Upper lobe of right lung (tissue), 1 donor: ENCODE measurements at places on chromosomes 4 and X. TPM values are rescaled to one million over a fixed set of nuclear protein-coding genes. Genes with fewer than 3 reads are reported as not detected.

The NOA1 gene
- total RNA-seq = 14.5 TPM

The DDIT4L gene
- total RNA-seq = 0.98 TPM

The LONRF3 gene
- total RNA-seq = 24.4 TPM

The FAM133A gene
- not detected for total RNA-seq

The EDNRA gene
- 28.3 TPM for total RNA-seq

The P2RY8 gene
- total RNA-seq = 3.1 TPM

The CSAG3 gene
- total RNA-seq = not detected

The CLIC2 gene
- total RNA-seq = 64.0 TPM

The GAGE12J gene
- total RNA-seq = not detected

The TMEM156 gene
- total RNA-seq = 1.2 TPM

The TMPRSS11A gene
- not detected for total RNA-seq

The RAP1GDS1 gene
- total RNA-seq = 39.1 TPM

The TRAM1L1 gene
- total RNA-seq = 0.96 TPM

The SHOX gene
- total RNA-seq = not detected

The HSFX4 gene
- total RNA-seq = not detected

The SSX3 gene
- total RNA-seq = not detected

The COL4A5 gene
- total RNA-seq = 26.6 TPM

The SUPT20HL2 gene
- total RNA-seq = not detected

The BEX1 gene
- total RNA-seq = 1.0 TPM

The RASGEF1B gene
- 45.1 TPM for total RNA-seq

The GUCY1B1 gene
- total RNA-seq = 21.9 TPM
